ENCODE measurements at places on chromosomes 2 and 18. TPM values are rescaled to one million over a fixed set of nuclear protein-coding genes. Genes with fewer than 3 reads are reported as not detected.

- no peaks in the 10 kb centered on the region for H3K36me3 ChIP-seq
- no peak overlapping the region for H3K4me3 ChIP-seq
- no peak for DNase-seq
- H3K4me1 ChIP-seq = no peaks in the 10 kb centered on the region
Measured at GRCh38 chr18:69109686-69110085, 291.0 kb upstream of the DOK6 start.

- no peak for DNase-seq
- no peak overlapping the region for H3K4me3 ChIP-seq
- H3K27me3 ChIP-seq = no peaks in the 10 kb centered on the region
- H3K4me1 ChIP-seq = no peaks in the 10 kb centered on the region
Measured at GRCh38 chr2:187169864-187170263, 278.2 kb downstream of the CALCRL start.

DNA sequence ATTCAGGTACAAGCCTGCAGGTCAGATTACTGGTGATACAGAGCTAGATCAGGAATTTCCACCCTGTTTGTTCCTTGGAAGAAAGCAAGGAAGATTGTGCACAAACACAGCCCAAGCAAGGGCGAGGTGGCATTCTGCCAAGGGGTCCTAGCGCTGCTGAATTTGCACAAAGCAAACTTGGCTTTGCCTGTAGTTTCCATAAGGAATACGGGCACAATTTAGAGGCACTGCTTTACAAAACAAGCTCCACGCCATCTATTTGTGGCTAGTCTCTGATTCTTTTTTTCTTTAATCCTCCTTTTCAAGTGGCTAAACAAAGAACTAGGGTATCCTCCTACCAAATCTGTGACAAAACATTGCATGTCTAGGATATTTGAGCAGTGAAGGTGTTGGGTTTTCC lies 195.5 kb upstream of the ACVR2A start:
- peaks cover 1% of the 10 kb centered on the region for H3K27me3 ChIP-seq
- no peaks in the 10 kb centered on the region for H3K4me1 ChIP-seq
- H3K36me3 ChIP-seq = no peaks in the 10 kb centered on the region
- no peak overlapping the region for H3K27ac ChIP-seq
- no peak for DNase-seq
- H3K4me3 ChIP-seq = no peak overlapping the region

DNA sequence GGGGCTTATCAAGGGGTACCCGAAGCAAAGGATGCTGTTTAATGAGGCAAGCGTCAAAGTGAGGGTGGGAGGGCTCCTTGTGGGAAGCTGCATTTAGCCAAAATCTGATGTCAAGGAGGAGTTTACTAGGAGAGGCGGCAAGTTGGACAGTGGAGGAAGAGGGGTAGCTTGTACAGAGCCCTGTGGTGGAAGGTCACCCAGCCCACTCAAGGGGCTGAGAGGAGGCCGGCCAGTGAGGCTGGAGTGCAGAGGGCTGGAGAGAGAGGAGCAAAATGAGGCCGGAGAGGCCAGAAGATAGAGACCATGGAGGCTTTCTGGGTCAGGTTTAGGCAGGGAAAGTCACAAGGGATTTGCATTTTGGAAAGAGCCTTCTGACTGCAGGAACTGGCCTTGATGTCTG lies 49.5 kb downstream of the ASB1 start:
- H3K36me3 ChIP-seq = peaks cover 13% of the 10 kb centered on the region
- no peak overlapping the region for H3K27ac ChIP-seq
- peaks cover 2% of the 10 kb centered on the region for H3K4me1 ChIP-seq
- no peak overlapping the region for H3K4me3 ChIP-seq
- peaks cover 14% of the 10 kb centered on the region for H3K27me3 ChIP-seq

- no peak for DNase-seq
- no peak overlapping the region for H3K27ac ChIP-seq
- H3K4me3 ChIP-seq = no peak overlapping the region
- peaks cover 8% of the 10 kb centered on the region for H3K4me1 ChIP-seq
Measured at GRCh38 chr2:10722252-10722825, 909 bp downstream of the ATP6V1C2 start.

DNA sequence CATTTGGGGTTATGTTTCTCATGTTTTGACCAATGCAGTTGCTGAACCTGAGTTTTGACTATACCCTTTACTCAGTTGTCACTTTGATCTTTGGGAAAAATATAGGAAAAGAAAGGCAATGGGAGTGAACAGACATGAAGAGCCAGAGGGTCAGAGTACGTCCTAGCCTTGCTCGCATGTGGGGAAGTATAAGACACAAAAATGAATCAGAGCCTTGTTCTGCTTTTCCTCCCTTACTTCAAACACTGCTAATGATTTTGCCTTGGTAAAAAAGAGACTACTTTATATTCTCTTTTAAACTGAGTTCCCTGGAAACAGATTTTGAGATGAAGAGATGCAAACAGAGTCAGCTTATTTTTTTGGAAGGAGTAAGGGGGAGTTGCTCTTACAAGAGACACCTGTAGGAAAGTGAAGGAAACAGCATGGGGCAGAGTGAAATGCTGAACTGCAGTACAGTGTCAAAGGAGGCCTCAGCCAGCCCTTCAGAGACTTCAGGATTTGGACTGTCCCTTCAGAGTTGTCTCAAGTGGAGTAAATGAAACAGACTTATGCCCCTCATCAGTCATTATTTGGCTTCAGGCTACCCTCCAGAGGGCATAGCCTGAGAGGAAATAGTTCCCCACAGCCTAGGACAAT lies 11.1 kb upstream of the FAP start:
- H3K36me3 ChIP-seq = no peaks in the 10 kb centered on the region
- no peak overlapping the region for H3K27ac ChIP-seq
- no peaks in the 10 kb centered on the region for H3K4me1 ChIP-seq
- DNase-seq = no peak
- H3K27me3 ChIP-seq = peaks cover 14% of the 10 kb centered on the region
- H3K4me3 ChIP-seq = no peak overlapping the region

GRCh38 chr2:69017080-69017479 lies 4.1 kb downstream of the ANTXR1 start:
- peaks cover 15% of the 10 kb centered on the region for H3K4me1 ChIP-seq
- H3K36me3 ChIP-seq = no peaks in the 10 kb centered on the region
- no peak for DNase-seq
- H3K4me3 ChIP-seq = no peak overlapping the region
- no peak overlapping the region for H3K27ac ChIP-seq

DNA sequence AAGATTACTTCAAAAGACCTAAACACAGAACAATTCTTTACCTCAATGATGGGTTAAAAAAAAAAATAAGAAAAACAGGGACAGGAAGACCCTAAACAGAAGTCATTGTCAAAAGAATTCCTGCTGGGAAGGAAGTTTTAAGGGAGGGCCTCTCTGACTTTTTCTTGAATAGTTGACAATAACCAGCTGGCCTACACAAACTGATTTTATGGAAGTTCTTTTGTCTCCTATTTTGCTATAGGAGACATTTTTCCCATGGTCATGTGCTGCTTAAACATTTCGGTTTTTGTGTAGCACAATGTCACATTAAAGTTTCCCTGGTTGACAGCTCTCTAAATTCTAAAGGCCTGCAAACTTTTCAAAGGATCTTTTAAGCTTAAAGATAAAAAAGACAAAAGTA lies 55.3 kb downstream of the RFTN2 start:
- no peaks in the 10 kb centered on the region for H3K4me1 ChIP-seq
- H3K27me3 ChIP-seq = no peaks in the 10 kb centered on the region
- no peak overlapping the region for H3K4me3 ChIP-seq
- no peak overlapping the region for H3K27ac ChIP-seq

DNA sequence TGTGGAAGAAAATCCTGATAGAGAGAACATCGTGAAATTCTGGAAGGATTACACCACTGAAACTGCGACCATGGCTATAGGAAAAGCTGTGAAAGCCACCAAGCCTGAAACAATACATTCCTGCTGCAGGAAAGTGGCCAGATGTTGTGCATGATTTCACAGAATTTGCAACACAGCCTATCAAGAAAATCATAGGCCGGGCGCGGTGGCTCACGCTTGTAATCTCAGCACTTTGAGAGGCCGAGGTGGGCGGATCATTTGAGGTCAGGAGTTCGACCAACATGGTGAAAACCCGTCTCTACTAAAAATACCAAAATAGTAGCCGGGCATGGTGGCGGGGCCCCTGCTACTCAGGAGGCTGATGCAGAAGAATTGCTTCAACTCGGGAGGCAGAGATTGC lies 360.2 kb downstream of the CDH7 start:
- H3K27me3 ChIP-seq = no peaks in the 10 kb centered on the region
- H3K27ac ChIP-seq = no peak overlapping the region
- H3K4me3 ChIP-seq = no peak overlapping the region
- no peaks in the 10 kb centered on the region for H3K36me3 ChIP-seq

GRCh38 chr18:21991081-21991534 lies 178.3 kb upstream of the GATA6 start:
- no peaks in the 10 kb centered on the region for H3K27me3 ChIP-seq
- no peak for DNase-seq
- no peaks in the 10 kb centered on the region for H3K4me1 ChIP-seq

The RESP18 gene
- not detected for total RNA-seq

The NCKAP1 gene
- total RNA-seq = 4.1 TPM

The SMYD1 gene
- not detected for total RNA-seq

The CASP8 gene
- total RNA-seq = 99.8 TPM

The PLB1 gene
- total RNA-seq = 1.2 TPM

The CPO gene
- total RNA-seq = not detected

The SNED1 gene
- total RNA-seq = 32.6 TPM
